Glomerular endothelial cell (primary cell): ENCODE measurements at places on chromosomes 13 and 19.

- DNase-seq, result no peak
Observed at GRCh38 chr19:45608948-45609347, 6.9 kb upstream of the GPR4 start.

- no peak for DNase-seq
Observed at GRCh38 chr19:19381007-19381926, 24.2 kb upstream of the GATAD2A start.

DNA sequence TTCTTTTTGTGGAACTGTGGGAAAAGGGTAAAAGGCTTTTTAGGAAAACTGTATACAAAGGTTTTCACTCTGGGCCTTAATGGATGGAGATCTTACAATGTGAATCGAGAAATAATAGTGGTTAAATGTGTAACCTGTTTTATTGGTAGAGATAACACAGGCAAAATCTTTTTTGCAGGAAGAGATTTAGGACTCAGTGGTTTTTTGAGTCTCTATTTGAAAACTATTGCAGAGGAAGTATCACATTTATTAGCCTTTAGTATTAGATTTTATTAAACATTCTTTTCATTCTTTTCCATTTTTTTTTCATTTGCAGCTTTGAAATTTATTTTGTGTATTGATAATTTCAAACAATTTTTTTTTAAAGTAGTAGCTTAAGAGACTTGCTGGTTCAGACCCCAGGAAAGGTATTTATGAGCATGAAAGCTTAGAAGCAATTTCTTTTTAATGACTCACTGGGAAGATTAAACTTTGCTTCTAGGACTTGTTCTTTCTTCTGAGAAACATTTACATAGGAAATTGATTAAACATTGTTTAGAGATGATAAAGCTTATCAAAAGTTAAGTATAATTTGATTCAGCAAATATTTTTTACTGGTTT is 10.5 kb downstream of the KLF5 start:
- no peak for DNase-seq

GRCh38 chr19:28003543-28003942 is 1209.4 kb downstream of the UQCRFS1 start:
- no peak for DNase-seq

- no peak for DNase-seq
Observed at GRCh38 chr13:23468811-23469210, 35.3 kb upstream of the SACS start.

DNA sequence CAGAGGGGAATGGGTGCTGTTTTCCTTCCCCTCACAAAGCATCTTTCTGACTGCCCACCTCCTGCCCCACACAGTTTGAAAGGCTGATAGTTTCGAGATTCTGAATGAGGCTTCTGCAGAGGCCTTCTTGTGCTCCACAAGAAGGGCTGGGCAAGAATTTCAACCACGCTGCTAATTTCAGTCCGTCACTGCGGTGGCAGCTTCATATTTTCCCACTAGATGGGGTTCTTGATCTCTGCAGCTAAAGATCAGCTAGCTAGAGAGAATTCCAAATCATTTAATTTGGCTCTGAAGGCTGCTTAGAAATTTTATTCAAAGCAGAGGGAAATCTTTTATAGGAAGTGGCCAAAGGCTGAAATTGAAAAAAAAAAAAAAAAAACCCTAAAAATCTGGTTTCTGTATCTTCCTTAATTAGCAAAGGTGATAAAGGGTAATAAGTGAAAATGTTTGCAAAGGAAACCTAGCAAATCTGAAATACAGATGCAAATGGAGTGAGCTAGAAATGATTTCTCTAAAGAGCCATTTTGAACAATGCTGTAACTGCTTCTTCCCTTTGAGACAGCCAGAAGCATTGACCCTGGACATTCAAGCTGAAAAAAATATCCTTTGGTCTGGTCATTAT is 38.0 kb upstream of the C13orf42 start:
- DNase-seq, result peak; percentile 72

GRCh38 chr13:64471916-64472315 is 2758.2 kb downstream of the PCDH9 start:
- peak; percentile 25 for DNase-seq

DNA sequence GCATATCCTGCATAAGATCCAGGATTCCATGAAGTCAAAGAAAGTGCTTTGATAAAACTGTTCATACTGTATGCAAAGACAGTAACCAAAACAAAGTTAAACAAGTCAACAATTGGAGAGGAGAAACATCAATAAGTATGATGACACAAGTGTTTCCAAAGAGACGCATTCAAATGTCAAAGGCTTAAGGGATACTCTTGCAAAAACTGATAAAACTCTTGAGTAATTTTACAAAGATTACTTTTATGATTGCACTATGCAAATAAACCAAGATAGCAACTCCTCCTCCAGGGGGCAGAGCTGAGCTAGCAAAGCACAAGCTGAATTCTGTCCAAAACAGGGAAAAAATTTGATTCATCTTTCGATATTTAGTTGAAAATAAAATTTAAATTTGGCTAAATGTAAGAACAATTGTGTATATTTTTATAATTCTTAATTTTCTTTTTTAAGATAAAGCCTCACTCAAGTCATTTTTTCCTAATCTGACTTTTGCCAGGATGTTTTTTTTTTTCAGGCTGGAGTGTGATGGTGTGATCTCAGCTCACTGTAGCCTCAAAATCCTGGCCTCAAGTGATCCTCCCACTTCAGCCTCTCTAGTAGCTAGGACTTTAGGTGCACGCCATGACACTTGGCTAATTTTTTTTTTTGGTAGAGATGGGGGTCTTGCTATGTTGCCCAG is 84.0 kb downstream of the MZT1 start:
- DNase-seq, result peak; percentile 34

GRCh38 chr13:85638815-85639393 is 160.3 kb downstream of the SLITRK6 start:
- DNase-seq, result no peak

DNA sequence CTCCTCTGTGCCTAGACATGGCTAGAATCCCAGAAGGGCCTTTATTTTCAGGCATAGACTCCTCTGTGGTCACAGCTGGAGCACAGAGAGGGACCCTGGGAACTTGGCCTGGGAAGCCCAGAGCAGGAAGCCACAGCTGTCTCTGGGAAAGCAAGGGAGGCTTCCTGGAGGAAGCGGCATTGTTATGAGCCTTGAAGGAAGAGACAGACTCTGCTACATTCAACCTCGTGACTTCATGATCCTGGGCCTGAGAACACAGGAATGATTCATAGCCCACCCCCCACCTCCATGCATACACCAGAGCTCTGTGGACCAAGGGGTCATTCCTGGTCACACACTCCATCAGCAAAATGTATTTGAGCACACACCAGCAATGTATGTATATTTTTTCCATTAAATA is 8.6 kb downstream of the RDH8 start:
- DNase-seq, result no peak

DNA sequence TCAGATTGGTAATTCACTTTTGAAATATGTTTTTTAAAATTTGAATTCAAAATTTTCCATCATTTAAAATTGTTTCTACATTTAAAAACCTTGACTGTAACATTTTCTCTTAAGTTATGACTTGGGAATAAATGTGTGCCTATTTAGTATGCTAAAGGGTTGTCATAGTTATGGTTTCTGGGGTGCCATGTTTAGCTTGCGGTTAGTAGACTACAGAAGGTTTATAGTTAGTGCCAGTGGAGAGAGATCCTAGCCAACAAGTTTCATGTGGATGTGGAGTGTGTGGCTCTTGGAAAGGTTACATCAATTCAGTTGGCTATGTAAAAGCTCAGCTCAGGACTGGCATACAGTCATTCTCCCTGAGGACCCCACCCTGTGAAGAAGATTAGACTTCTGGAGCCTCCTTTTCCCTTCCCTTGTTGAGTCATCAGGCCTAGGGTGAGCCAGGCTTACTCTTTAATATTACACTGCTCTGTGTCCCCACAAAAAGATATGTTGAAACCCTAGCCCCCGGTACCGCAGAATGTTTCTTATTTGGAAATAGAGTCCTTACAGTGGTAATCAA is 20.4 kb downstream of the LMO7 start:
- no peak for DNase-seq

GRCh38 chr19:29660835-29661234 is 4.4 kb upstream of the PLEKHF1 start:
- DNase-seq, result no peak

- no peak for DNase-seq
Observed at GRCh38 chr13:97975280-97975847, 21.9 kb downstream of the IPO5 start.

DNA sequence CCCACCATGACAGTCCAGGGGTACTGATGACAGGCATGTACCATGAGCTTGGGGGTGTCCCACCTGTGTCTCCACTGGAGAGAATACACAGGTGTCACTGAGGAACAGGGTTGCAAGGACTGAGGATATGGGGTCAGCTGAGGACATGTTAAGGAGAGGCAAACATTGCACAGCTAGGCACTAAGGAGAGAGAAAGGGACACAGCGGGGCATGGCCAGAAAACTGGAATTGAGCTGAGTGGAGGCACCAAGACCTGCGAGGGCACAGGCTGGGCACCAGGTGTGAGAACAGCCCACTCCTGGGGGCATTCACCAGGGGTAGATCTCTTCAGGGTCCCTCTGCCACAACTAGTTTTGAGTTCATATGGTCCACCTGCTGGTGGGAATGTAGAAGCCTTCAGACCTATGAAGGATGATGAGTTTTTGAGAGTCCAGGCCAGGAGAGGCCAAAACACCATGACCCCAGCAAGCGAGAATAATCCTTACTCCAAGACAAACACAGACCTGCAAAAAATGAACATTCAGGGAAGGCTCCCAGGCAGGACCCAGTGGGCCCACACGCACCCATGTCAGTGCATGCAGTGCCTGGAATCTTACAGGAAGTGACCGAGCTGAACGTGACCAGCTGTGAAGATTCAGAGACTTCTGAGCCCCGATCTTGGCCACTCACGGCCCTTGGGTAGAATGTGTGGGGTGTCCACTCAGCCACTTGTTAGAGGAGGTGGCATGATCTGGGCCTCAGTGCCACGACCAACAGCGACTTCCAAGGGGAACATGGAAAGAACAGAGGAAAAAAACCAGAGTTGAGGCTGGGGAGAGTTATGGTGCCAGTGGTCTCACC is 1.4 kb upstream of the ZNF584 start:
- no peak for DNase-seq

GRCh38 chr13:26688286-26688685 is 72.3 kb downstream of the GPR12 start:
- no peak for DNase-seq

- DNase-seq, result no peak
Observed at GRCh38 chr13:113856716-113857065, 7.2 kb downstream of the GAS6 start.

- no peak for DNase-seq
Observed at GRCh38 chr13:90673746-90674145, 673.7 kb upstream of the MIR17HG start.
